CD4-positive, alpha-beta T cell treated with Interferon alpha-2 for 1 hour (primary cell): ENCODE measurements at places on chromosomes 2 and 18.

DNA sequence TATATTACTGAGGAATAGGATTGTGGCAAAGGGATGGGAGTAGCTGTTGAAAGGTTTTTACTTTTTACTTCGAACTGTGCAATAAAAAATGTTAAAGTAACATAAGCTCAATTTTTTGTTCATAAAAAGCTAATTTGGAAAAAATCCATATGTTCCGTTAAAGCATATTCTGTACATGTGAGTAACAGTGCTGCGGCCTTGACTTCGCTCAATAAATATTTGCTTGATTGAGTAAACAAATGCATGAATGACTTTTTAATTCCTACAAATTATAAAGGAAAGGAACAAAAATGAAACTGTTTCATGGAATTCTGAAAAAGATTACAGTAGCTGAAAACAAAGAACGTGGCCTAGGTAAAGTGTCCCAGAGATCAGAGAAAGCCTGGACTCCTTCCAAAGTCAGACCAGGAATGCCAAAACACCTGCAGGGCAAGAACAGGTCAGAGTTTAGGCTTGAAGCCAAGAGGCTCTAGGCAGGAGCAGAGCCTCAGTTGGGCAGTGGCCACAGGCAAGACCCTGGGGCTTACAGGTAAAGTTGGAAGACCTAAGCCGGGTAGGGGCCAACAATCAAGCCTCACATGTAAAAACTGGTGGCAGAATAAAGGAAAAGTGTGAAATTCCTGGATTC lies 44.3 kb upstream of the FIGN start:
- DNase-seq: no peak

DNA sequence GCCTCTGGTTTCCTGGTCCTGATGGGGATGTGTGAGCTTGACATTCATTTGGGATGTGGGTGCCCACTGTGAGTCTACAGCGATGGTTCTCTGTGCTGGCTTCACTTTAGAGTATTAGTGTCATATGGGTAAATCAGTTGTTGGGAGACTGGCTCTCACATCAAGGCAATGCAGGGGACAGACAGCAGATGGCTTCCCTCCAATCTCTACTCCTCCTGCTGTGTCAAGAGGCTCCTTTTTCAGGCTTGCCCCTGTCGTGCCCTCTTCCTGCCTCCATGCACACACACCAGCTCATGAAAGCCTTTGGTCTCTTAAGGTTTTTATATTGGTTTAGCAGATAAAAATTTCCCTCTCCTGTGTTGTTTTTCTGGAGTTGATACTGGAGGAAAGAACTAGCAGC lies 315.6 kb downstream of the RDH14 start:
- no peak for DNase-seq

GRCh38 chr18:52340406-52341102 lies 557 bp downstream of the DCC start:
- DNase-seq: no peak

- DNase-seq: peak; percentile 70
These were observed 81.5 kb downstream of the CHRNA1 start for GRCh38 chr2:174682578-174683391.

DNA sequence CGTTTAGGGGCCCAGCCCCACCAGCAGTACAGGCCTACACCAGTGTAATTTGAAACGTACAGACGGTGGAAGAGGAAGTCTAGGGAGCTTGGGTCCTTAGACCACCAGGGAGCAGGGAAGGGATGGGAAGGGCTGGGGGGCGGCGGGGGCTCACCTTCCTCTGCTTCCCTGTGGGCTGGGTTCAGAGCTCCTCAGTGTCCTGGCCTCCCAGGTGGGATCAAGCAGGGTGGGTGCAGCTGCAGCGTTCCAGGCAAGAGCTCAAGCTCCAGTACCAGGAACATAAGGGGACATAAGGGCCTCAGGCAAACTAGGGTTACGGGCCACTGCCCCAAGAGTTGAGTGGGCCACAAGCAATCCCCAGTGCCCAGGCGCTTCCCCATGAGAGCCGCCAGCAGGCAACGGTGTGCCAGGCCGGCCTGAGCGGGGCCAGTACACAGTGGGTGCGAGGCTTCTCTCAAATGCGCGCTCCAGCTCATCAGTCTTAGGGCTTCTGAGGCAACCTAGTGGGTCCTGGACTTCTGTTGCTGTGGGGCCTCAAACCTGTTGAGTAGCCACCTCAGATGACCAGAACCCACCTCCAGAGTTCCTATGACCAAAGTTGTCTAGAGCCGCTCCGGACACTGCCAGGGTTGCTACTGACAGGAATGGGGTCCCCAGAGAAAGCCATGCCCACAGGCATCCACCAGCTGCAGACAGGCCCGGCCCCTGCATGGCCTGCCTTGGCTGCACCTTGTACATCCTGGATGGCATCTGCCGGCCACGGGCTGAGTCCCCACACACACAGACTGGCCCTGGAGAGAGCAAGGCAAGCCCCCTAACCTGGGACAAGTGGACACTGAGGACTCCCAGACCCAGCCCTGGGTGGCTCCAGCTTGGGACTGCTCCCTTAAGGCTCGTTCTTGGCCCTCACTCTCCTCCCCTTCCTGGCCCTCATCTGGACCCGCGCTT lies 5.2 kb downstream of the ANKRD23 start:
- no peak for DNase-seq

GRCh38 chr18:13235981-13236380 lies 17.4 kb downstream of the LDLRAD4 start:
- no peak for DNase-seq

GRCh38 chr2:39124746-39125057 lies 3.9 kb upstream of the SOS1 start:
- no peak for DNase-seq

DNA sequence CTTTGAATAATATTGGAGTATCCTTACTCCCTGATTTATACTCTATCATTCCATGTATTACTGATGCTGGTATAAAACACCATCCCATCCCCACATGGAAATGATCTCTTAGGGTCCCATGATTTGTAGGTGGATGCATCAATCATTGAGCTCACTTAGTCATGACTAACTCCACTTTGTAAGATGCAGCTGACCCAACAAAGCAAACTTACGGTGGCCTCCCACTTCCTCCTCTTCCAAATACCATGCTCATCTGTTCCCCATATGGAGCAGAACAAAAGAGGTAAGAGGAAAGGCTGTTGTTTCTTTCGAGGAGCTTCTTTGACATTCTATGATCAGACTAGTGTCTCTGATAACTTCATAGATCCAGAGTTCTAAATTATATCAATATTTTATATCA lies 640.2 kb upstream of the SLC39A10 start:
- DNase-seq: no peak

DNA sequence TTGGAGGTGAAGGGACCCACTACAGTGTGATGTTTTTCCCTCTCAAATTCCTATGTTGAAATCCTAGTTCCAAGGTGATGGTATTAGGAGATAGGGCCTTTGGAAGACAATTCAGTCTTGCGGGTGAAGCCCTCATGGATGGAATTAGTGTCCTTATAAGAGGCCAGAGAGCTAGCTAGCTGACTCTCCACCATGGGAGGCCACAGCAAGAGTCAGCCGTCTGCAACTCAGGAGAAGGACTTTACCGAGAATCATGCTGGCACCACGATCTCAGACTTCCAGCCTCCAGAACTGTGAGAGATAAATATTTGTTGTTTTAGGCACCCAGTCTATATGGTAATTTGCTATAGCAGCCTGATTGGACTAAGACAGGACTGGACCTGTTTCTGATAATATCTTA lies 461.4 kb downstream of the TSN start:
- no peak for DNase-seq

DNA sequence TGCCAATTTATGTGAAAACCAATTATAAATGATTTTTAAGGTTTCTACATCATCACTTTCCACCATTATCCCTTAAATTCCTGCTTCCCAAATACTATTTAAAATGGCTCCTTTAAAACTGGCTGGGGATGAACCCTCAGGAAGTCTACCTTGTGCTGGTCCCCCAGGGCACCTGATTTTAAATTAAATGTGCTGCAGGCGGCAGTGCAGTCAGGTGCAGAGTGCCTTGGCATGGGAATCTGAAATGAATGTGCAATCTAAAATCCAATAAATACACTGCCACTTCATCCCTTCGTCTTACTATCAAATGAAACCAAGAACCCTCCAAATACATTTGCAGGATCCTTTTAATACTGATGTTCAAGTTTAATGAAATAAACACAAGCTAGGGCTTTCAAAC lies 61.8 kb downstream of the C2orf76 start:
- no peak for DNase-seq

DNA sequence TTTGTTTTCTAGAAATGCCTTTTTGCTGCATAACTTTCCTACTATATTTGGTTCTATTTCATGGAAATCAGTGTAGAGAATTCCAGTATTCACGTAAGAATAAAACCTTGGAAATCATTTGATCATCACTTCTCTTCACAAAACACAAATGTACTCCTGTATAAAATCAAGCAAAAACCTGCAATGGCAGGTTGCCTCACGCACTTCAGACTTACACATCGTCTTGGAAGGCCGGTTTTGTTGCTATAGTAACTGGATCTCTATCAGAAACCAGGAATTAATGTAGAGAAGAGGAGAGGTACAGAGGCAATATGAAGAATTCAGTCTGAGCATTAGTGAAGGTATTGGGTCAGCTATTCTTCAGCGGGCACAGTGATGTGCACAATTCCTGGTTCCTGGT lies 370.7 kb upstream of the CYRIA start:
- DNase-seq: no peak

DNA sequence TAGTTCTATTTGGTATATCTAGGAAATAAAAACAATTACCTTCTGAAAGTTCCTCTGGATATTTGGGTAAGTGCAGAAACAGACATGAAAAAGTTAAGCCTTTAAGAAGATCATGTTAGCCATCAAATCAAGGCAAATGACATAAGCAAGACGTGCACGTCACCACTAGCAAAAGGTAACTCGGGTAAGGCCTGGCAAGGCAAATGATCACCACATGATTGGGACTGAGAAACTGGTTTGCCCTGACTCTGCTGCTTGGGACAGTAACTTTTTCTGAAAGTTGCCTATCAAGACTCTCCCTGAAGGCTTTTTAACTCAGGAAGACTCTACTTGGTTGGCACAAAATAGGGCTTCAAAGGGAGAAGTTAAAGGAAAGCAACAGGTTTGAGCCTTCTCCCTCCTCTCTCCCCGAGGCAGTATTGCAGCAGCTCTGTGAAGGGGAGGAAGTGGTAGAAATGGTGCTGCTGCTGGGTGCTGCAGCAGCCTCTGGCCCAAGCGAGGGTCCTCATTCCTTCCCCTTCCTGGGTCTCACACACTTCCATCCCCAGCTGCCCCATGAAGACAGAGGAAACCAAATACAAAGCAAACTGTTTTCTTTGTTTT lies 17.1 kb upstream of the TMEM237 start:
- no peak for DNase-seq

DNA sequence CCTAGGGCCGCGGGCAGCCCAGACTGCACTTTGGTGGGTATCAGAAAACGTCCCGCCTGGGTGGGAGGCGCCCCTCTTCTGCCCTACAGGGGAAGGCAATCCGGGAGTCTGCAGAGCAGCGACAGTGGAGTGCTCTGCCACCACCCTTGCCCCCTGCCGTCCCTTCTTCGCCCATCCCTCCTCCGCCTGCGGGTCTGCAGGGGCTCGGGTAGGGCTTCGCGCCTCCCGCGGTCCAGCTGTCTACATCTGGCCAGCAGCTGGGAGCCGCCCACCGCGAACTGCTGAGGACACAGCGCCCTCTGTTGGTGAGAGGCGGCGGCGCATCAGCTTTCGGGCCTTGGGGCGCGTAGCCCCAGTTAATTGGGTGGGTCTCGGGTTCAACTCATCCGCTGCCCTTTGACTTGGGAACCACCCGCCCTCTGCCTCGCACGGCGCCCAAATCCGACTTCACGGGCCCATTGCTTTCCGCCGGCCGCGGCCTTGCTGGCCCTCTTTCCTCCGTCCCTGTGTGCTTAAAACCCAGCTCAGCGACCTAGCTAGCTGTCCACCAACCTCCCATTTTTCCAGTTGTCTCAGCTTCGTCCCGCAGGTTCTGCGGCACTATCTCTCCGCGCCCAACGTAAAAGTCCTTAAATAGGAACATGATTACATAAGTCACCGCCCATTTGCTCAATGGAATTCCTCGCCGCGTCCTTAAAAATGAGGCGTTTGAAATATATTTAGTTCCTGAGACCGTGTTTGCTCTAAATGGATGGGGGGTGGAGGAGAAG lies 17.6 kb downstream of the WNT10A start:
- DNase-seq: peak; percentile 82

DNA sequence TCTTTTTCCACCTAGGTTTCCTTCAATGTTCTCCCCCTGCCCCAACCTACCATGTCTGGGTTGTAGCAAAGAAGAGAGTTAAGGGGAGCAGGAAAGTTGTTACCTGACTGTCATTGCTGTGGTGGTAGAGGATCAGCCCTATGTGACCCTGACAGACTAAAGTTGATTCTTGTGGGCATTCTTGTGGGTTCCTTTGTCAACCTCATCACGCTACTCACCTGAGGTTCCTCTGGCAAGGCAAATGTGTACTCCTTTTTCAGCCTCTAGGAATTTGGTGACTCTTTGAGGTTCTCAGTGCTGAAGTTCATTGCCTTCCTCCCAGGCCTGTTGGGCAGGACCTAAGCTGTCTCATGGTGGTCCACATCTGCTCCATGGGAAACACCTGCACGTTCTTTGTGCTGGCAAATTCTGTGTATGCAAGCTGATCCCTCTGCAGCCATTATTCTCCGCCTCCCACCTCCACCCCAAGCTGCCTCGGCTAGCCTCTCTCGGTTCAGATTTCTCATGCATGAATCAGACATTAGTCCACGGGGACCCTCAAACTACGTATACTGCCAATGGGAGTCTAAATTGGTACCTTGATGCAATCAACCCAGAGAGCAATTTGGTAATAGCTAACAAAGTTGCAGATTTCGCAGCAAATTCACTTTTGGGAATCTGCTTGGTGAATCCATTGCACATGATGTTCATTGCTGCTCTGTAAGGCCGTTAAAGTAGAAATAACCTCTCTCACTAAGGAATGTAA lies 1.5 kb upstream of the GMCL1 start:
- no peak for DNase-seq

GRCh38 chr2:95278051-95278471 lies 3.8 kb downstream of the PROM2 start:
- no peak for DNase-seq

GRCh38 chr2:117551858-117552257 lies 262.6 kb upstream of the DDX18 start:
- no peak for DNase-seq

DNA sequence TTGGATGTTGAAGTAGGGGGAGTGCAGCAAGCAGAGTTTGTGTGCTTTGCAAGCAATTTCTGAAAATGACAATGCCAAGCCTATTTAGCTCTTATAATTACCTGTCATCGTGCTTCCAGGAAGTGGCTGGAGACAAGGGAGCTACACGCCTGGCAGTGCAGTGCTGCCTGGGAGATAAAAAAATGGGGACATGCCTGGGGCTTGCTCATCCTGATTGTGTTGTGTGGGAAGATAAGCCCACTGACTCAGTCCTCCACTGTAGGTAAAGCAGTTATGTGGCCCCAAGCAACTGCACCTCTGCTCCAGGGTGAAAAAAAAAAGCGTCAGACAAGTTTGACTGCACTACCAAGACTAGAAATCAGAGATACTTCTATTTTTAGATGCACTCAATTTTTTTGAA lies 396.9 kb upstream of the NXPH2 start:
- no peak for DNase-seq
